HFFc6 (cell line): ENCODE measurements at places on chromosomes 16 and 17. TPM values are rescaled to one million over a fixed set of nuclear protein-coding genes. Genes with fewer than 3 reads are reported as not detected.

MYLK3 gene
- total RNA-seq: 0.02 to 0.16 TPM (median 0.07 TPM) in 3 replicates

CMTM2 gene
- total RNA-seq: not detected in 3 replicates

DNA sequence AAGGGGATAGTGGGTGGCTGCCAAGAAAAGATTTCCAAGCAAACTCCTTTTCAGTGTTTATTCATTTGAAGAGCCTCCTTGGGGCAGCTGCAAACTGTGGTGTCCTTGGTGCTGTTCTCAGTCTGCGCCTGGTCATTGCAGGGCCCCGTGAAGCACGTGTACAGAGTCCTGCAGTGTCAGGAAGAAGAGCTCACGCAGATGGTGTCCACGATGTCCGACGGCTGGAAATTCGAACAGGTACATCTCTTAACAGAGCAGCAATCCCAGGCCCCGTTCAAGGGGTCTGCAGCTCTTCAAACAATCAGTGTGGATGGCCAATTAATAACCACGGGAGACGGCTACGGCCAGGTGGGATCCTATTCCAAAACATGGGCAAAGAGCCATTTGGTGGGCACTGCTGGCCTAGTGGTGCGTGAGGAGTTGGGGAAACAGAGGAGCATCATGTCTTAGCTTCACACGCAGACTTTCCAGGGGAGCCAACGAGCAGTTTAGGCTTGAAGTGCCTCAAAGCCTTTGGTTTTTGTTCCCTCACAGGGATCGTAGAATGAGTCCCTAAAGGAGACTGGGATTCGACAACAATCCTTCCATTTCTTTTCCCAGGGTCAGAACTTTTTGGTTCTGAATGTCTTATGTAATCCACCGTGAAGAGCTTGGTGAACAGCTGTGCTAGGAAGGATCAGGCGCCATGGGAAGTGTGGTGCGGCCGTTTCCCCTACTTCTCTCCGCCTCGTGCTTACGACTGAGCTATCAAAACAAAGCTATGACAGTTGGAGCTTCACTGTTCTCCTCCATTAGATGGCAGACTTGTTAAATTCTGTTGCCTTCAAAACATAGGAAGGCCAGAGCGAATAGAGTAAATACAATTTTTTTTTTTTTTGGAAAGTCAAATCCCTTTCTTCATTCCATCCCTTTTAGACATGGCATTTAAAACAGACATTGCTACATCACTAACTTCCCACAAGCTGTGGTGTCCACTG is 12.6 kb downstream of the KCTD2 start:
- H3K27me3 ChIP-seq: peaks cover 2% of the 10 kb centered on the region; the same call in 1 of the 2 replicates
- peaks cover 8% of the 10 kb centered on the region for H3K36me3 ChIP-seq
- 0 out of 2 replicates have a peak overlapping the region, but pooled peaks have one; percentile 52 for H3K27ac ChIP-seq

- H3K36me3 ChIP-seq: peaks cover 49% of the 10 kb centered on the region
- no peak for DNase-seq
- H3K27me3 ChIP-seq: peaks cover 3% of the 10 kb centered on the region
- H3K4me3 ChIP-seq: no peak overlapping the region
- H3K27ac ChIP-seq: peak overlapping the region; percentile 95
Measured at GRCh38 chr16:55498101-55498500, 10.8 kb upstream of the LPCAT2 start.

HSF4 gene
- 4.6 to 5.7 TPM (median 5.1 TPM) in 3 replicates for total RNA-seq

- no peak overlapping the region for H3K4me3 ChIP-seq
- H3K27ac ChIP-seq: no peak overlapping the region
- 0 out of 2 replicates have a peak, but pooled peaks cover 1% of the 10 kb centered on the region for H3K27me3 ChIP-seq
- H3K4me1 ChIP-seq: no peaks in the 10 kb centered on the region
- H3K36me3 ChIP-seq: peaks cover 7% of the 10 kb centered on the region
Measured at GRCh38 chr16:49651996-49652395, 203.9 kb downstream of the ZNF423 start.

C1QTNF8 gene
- total RNA-seq: not detected in 3 replicates

ZNF263 gene
- total RNA-seq: 20.8 to 24.2 TPM (median 23.5 TPM) in 3 replicates

DNA sequence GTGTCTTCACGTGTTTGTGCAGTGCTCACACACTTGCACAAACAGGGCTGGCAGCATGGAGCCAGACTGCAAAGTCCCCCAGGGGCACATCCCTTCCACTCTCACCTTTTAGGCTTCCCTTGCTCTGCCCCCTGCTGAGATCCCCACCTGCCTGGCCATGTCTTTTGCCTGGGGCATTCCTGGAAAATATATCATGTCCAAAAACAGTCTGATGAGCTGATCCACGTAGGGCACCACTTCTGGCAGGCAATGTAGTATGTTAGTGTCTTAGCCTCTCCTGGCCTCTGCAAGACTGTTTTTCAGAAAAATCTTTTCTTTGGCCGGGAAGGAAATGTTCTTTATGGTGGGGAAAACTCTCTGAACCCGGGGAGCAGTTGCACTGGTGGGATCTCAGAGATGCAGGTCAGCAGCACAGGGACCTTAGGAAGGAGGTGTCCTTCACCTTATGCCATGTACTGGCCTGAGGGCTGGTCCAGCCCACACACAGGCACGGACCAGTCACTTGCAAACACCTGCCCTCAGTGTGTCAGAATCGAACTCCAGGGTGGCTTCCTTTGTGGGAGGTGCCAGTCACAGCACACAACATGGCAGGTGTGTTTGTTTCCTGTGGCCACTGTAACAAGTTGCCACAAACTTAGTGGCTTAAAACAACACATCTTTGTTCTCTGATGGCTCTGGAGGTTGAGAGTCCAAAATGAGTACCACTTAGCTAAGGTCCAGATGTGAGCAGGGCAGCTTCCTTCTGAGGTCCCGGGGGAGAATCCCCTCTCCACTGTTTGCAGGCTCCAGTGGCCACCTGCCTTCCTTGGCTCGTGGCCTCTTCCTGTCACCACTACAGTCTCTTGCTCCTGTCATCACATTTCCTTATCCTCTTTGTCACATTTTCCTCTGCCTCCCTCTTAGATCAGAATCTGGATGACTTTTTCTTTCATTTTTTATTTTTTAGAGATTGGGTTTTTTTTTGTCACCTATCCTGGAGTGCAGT is 46.6 kb downstream of the MPRIP start:
- H3K36me3 ChIP-seq: peaks cover 9% of the 10 kb centered on the region; the same call in 1 of the 2 replicates
- peaks cover 4% of the 10 kb centered on the region for H3K27me3 ChIP-seq
- H3K4me3 ChIP-seq: no peak overlapping the region
- peaks cover 33% of the 10 kb centered on the region for H3K4me1 ChIP-seq

- H3K27me3 ChIP-seq: no peaks in the 10 kb centered on the region
- H3K4me3 ChIP-seq: no peak overlapping the region
- DNase-seq: no peak
- H3K4me1 ChIP-seq: no peaks in the 10 kb centered on the region; the same call in 1 of the 2 replicates
- no peak overlapping the region for H3K27ac ChIP-seq
Measured at GRCh38 chr17:71482625-71483024, 638.2 kb upstream of the SOX9 start.

- peaks cover 8% of the 10 kb centered on the region for H3K36me3 ChIP-seq
- no peak overlapping the region for H3K4me3 ChIP-seq
- no peaks in the 10 kb centered on the region; the same call in 1 of the 2 replicates for H3K27me3 ChIP-seq
- H3K4me1 ChIP-seq: peaks cover 6% of the 10 kb centered on the region; the same call in 1 of the 2 replicates
Measured at GRCh38 chr16:3782566-3782965, 65.2 kb upstream of the TRAP1 start.

DNA sequence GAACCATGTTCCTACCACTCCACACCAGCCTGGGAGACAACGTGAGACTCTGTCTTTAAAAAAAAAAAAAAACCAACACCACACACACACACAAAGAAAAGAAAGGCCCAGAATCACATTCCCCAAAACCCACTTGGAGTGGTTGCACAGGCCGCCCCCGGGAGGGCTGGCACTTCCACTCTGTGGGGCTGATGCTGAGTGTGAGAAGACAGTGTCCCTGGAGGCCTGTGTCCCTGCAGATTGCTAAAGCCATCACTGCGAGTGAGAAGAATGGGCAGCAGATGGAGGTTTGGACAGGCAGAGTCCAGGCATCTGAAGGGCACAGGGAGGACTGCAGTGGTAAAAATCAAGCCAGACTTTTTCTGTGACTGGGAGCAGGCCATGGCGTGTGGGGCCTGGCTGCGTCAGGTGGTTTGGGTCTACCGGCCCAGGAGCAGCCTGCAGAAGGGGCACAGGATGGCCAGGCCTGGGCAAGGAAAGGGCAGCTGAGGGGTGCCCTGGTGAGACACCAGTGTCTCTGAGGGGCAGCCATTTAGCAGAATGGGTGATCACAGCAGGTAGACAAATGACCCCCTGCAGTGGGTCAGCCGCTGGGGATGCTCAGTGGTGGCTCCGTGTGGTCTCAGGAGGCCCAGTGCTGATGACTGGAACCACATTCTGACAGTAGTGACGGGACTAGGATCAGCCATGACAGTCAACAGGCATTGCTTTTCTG is 13.1 kb downstream of the CTRB2 start:
- no peak overlapping the region for H3K27ac ChIP-seq
- H3K27me3 ChIP-seq: peaks cover 24% of the 10 kb centered on the region
- H3K36me3 ChIP-seq: peaks cover 5% of the 10 kb centered on the region; the same call in 1 of the 2 replicates
- peaks cover 12% of the 10 kb centered on the region for H3K4me1 ChIP-seq
- H3K4me3 ChIP-seq: no peak overlapping the region
- no peak for DNase-seq

KDM6B gene
- total RNA-seq: 14.3 to 15.2 TPM (median 14.9 TPM) in 3 replicates

GRCh38 chr17:55930291-55930809 is 179.5 kb downstream of the PCTP start:
- no peaks in the 10 kb centered on the region for H3K36me3 ChIP-seq
- H3K27ac ChIP-seq: no peak overlapping the region
- no peak overlapping the region for H3K4me3 ChIP-seq
- DNase-seq: no peak
- H3K27me3 ChIP-seq: no peaks in the 10 kb centered on the region

- DNase-seq: no peak
- no peaks in the 10 kb centered on the region for H3K36me3 ChIP-seq
- no peak overlapping the region for H3K27ac ChIP-seq
- H3K4me3 ChIP-seq: no peak overlapping the region
Measured at GRCh38 chr17:70622368-70623260, 453.3 kb downstream of the KCNJ2 start.

- H3K36me3 ChIP-seq: no peaks in the 10 kb centered on the region
- H3K4me3 ChIP-seq: no peak overlapping the region
- no peak for DNase-seq
- H3K27me3 ChIP-seq: peaks cover 4% of the 10 kb centered on the region; the same call in 1 of the 2 replicates
- H3K4me1 ChIP-seq: no peaks in the 10 kb centered on the region
Measured at GRCh38 chr17:6138761-6139446, 68.7 kb downstream of the WSCD1 start.

GRCh38 chr16:2963723-2964474 is at the start of gene KREMEN2:
Gene KREMEN2, plus strand, starts transcription at chr16:2964275. Its CDS starts 246 bp downstream, at chr16:2964521.
- H3K4me1 ChIP-seq: no peaks in the 10 kb centered on the region
- H3K4me3 ChIP-seq: peak within 1 kb of the TSS; percentile 32; the same call in 1 of the 2 replicates
- H3K27ac ChIP-seq: no peak within 1 kb of the TSS
- no peak for DNase-seq

ABCA6 gene
- not detected in 3 replicates for total RNA-seq

- H3K4me1 ChIP-seq: peaks cover 41% of the 10 kb centered on the region
- no peak overlapping the region for H3K4me3 ChIP-seq
- no peaks in the 10 kb centered on the region; the same call in none of the 2 replicates for H3K27me3 ChIP-seq
- H3K36me3 ChIP-seq: no peaks in the 10 kb centered on the region
- no peak for DNase-seq
Measured at GRCh38 chr17:79989106-79989835, 46.4 kb downstream of the TBC1D16 start.

SHBG gene
- 0.78 and 0.83 TPM in 2 replicates for total RNA-seq
